ENCODE measurements at places on chromosomes 1 and 21. TPM values are rescaled to one million over a fixed set of nuclear protein-coding genes. Genes with fewer than 3 reads are reported as not detected.

GRCh38 chr1:17892851-17893250, 137.7 kb downstream of the ACTL8 start:
- no peak for DNase-seq

ALPL gene
- 1.4 TPM for total RNA-seq

DNA sequence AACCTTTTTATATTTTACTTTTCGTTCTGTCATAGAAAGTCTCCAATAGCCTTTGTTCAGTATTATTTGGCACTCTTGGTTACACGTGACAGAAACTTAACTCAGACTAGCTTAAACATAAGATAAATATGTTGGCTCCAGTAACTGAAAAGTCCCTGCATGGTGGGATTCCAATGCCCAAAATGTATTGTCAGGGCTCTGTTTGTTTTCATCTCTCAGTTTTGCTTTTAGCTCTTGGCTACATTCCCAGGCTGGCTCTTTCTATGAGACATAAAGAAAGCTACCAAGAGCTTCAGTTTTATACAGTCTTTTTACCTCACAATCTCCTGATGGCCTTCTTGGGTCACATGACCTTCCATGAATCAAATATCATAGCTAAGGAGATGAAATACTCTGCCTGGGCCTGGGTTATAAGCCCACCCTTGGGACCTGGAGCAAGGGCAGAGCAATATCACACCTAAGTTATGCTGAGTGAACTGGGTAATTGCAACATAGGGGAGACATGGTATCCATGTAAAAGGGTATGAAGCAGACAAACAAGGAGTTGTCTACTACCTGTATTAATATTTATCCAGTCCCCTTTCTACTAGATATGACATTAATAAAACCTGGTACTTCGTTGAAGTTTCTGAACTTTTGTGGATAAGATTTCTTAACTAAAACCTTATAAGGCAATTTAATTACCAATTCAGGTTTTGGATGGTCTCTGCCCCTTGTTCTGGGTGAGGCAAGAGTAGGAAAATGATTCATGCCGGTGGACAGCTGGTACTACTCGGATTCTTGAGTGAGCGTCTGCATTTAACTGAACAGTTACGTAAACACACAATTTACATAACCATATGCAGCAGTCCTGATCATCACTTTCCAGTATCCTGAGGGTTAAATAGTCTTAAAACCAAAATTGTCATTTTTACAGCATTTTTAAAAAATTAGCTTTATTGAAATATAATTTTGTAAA, 442.3 kb downstream of the GPATCH2 start:
- no peak for DNase-seq

GRCh38 chr1:157288492-157288891, 150.3 kb upstream of the ETV3 start:
- peak; percentile 15 for DNase-seq

DNA sequence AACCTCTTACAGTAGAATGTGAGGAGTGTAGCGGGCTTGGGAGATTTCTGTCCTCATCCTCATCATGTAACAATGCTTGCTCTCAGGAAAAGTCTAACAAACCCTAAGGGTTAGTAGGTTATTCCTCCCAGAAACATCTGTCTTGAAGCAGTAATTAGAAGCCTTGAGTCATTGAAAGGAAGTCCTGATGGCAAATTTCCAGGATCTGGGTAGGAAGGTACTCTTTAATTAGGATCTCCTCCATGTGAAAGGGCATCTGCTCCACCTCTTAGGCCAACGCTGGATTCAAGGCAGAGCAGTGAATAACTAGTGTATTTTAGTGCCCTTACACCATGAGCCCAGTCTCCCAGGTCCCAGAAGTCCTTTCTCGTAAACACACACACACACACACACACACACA, 106.6 kb upstream of the BARHL2 start:
- peak; percentile 36 for DNase-seq

- peak; percentile 80 for DNase-seq
These were observed 2.3 kb downstream of the SPEN start for GRCh38 chr1:15849775-15850324.

DNA sequence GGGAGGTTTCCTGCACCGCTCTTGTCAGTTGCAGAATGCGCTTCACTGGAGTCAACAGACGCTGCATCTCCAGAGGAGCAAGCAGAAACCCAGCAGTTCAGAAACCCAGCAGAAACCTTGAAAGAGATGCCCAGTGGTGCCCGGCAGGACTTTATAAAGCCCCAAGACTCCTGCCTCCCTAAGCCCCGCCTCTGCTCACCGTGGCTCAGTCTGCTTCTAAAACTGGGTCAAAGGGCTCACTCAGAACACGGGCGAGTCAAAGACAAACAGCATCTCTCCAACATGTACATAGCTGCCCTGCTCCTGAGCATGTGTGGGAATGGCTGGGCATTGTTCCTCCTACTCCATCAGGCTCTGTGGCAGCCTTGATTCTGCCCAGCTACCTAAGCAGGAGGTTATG, at the start of gene HMGCS2:
Gene HMGCS2 (minus strand): TSS at position 128 of the 400 bp plus-strand sequence. CDS start 61 bp downstream, at position 67.
- DNase-seq = no peak
